ENCODE measurements at places on chromosomes 5 and 9.
A peak's percentile ranks its signal among the peaks of the same experiment; 100 is the strongest.

DNA sequence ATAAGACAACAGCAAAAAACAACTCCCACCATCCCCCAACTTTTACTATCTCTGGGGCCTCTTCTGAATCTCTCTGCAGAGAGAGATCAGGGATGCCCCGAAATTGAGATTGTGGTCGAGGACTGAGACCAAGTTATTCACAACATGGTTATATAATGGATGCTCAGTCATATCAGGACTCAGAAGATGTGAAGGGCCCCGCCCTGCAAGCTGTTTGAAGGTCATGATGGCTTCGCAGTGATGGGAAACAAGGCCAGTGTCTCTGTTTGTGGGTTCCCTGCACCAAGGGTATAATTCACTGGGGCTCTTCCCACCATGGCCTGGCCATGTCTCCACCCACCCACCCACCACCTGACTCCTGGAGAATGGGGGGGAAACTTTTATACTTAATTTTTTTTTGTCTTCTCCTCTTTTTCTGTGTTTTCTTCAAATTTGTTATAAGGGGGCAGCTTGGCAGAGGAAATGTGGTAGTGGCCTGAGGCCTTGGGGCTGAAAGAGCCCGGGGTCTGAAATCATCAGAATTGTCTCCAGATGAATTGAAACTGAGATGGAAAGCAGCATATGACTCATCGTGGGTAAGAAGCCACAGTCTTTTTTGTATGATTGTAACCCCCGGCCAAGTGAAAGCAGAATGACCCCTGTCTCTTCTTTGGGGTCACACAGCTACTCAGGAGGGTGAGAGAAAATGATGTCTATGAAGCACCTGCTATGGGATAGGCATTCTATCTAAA, 15.0 kb upstream of the TEX48 start:
- H3K27ac ChIP-seq = peak overlapping the region; percentile 86
- H3K36me3 ChIP-seq = peaks cover 5% of the 10 kb centered on the region
- H3K4me1 ChIP-seq = peaks cover 33% of the 10 kb centered on the region
- no peaks in the 10 kb centered on the region for H3K27me3 ChIP-seq

DNA sequence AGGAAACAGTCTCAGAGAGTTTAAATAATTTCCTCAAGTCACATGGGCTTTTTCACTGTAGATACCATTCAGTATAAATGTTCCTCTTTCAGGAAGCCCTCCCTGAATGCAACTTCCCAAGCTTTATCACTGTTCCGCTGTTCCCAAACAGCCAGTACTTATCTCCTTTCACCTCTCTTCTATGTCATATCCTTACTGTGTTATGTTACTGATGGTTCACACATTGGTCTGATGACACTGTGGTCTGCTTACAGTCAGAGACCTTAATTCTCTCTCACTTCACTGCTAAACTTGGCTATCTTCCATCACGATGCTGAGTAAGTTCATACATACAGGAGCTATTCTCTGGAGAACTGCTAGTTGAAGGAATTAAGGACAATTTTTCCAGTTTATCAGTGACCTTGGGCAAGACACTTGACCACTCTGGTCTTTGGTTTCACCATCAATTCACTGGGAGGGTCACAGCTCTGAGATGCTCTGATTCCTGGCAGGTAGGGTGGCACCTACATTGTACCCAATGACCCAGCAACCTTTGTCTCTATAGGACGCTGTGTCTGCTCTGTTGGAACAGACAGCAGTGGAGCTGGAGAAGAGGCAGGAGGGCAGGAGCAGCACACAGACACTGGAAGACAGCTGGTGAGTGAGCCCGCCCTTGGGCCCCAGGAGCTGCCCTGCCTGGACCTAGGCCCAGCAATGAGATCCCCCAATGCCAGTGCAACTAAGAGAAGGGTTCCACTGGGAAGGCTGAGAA, 42.1 kb upstream of the RARS1 start:
- H3K36me3 ChIP-seq = peaks cover 2% of the 10 kb centered on the region
- H3K4me1 ChIP-seq = no peaks in the 10 kb centered on the region
- H3K4me3 ChIP-seq = no peak overlapping the region

DNA sequence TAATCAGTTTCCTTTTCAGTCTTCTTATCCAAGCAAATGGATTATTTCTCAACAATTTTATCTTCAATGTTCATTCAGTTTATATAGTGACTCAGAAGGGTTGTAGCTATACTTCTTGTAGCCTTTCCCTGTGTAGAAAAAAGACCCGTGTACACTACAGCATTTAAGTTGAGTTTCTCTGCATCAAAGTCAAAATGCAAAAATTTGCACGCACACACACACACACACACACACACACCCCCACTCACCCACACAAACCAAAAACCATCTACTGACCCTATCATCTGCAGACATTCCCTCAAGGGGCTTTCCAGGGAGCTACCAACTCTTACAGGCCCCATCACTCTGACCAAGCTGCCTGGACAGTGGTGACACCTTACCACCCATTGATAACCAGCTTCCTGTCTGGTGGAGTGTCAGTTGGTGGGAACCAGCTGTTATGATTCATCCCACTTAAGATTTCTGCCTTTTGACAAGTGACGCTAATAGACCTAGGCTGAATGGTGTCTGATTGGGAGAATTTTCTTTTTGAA, 12.2 kb upstream of the ELL2 start:
- peaks cover 5% of the 10 kb centered on the region for H3K36me3 ChIP-seq
- H3K27ac ChIP-seq = peak overlapping the region; percentile 87
- H3K4me3 ChIP-seq = no peak overlapping the region
- H3K27me3 ChIP-seq = peaks cover 16% of the 10 kb centered on the region
- H3K4me1 ChIP-seq = peaks cover 7% of the 10 kb centered on the region

DNA sequence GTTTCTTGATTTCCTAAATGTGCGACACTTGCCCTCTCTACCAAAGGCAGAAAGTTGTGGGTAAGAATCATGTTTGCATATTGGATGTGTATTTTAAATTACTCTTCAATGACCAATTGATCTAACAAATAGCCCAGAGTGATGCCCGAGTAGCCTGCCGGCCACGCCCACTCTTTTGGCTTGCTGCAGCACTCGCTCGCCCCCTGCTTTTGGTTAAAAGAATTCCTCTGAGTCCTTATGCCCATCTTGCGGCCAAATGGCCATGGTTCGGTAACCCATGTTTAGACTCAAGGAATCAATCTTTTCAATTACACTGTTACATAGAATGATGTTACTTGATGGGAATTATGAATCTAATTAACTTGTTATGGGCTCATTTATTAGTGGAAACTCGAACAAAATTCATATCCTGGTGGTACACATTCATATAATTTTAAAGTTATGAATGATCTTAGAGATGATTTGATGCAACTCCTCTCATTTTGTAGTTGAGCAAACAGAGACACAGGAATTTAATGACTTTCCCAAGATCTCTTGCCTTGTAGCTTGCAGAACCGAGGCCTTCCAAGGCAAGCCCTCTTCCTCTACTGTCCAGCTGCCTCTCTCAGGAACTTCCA, 36.5 kb downstream of the PPIC start:
- H3K4me3 ChIP-seq = no peak overlapping the region
- H3K27me3 ChIP-seq = no peaks in the 10 kb centered on the region
- no peak overlapping the region for H3K27ac ChIP-seq

DNA sequence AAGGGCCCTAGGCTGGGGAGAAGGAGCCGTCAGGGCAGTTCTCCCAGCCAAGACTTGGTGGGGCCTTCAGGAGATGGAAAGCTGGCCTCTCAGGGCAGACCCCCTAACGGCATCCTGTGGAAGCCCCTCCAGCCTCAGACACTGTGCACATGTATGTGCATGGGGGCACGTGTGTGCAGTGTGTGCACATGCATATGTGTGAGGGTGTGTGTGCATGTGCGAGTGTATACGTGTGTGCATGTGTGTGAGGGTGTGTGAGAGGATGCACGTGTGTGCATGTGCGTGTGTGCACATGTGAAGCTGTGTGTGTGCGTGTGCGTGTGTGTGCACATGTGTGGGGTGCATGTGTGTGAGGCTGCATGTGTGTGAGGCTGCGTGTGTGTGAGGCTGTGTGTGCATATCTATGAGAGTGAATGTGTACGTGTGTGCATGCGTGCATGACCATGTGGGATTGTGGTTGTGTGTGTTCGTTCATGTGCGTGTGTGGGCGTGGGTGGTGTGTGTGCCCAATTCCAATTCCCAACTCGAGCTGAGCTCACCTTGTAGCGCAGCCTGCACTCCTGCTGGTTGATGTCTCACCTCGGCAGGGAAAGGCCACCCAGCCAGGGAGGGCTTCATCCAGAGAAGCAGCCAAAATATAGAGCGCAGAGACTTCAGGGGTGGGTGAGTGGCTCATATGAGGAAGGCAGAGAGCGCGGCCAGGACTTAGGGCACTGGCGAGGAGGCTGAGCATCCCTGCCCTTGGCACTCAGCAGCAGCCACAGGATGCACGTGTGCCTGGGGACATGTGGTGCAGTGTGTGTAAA, 142.7 kb upstream of the PPP1R26 start:
- H3K36me3 ChIP-seq = no peaks in the 10 kb centered on the region
- no peaks in the 10 kb centered on the region for H3K27me3 ChIP-seq
- no peak overlapping the region for H3K4me3 ChIP-seq
- no peak for DNase-seq
- H3K27ac ChIP-seq = no peak overlapping the region

DNA sequence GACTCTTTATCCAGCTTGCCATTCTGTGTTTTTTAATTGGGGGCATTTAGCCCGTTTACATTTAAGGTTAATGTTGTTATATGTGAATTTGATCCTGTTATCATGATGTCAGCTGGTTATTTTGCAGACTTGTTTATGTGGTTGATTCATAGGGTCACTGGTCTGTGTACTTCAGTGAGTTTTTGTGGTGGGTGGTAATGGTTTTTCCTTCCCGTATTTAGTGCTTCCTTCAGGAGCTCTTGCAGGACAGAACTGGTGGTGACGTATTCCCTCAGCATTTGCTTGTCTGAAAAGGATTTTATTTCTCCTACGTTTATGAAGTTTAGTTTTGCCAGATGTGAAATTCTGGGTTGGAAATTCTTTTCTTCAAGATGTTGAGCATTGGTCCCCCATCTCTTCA, 381.1 kb downstream of the MAN2A1 start:
- H3K27me3 ChIP-seq = peaks cover 30% of the 10 kb centered on the region
- H3K4me3 ChIP-seq = no peak overlapping the region
- DNase-seq = no peak
- no peaks in the 10 kb centered on the region for H3K36me3 ChIP-seq

- no peak overlapping the region for H3K4me3 ChIP-seq
- H3K27me3 ChIP-seq = no peaks in the 10 kb centered on the region
- peaks cover 2% of the 10 kb centered on the region for H3K36me3 ChIP-seq
- no peaks in the 10 kb centered on the region for H3K4me1 ChIP-seq
Measured at GRCh38 chr9:25094518-25094917, 548.8 kb upstream of the IZUMO3 start.

GRCh38 chr9:109956717-109957440, 176.9 kb downstream of the PALM2AKAP2 start:
- no peak overlapping the region for H3K27ac ChIP-seq
- peaks cover 43% of the 10 kb centered on the region for H3K27me3 ChIP-seq
- H3K4me1 ChIP-seq = no peaks in the 10 kb centered on the region
- DNase-seq = no peak

DNA sequence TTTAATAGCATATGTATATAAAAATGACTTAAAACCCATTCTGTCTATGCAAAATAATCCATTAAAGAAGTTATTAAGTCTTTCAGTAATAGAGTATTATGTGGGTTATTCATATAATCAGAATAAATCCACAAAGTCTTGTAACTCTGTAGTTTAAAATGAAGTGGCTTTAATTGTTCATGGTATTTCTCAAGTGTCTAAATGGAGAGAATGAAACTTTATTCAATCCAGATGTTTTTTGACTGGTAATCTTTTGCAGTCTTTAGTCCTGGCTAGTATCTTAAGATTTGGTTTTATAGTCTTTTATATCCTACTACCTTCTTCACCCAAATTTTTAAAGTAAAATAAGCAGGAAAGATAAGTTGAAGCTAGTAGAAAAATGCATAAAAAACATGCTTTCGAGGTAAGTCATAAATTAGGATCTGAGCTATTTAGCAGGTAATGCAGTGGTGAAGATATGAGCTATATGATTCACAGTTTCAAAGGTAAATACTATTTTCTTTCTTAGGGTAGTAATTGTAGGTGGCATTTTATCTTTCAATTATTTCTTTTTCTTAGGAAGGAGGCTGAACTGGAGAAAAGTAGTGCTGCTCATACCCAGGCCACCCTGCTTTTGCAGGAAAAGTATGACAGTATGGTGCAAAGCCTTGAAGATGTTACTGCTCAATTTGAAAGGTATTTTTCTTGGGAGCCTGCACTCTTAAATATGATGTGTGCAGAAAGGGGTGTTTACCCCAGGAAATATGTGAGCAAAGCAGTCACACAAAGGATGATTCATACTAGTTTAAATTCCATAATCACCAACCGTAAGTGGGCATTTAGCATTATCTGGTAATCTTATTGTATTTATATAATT, 17.9 kb downstream of the HMMR start:
- H3K27ac ChIP-seq = peak overlapping the region; percentile 7
- no peaks in the 10 kb centered on the region for H3K4me1 ChIP-seq
- H3K36me3 ChIP-seq = peaks cover 3% of the 10 kb centered on the region

GRCh38 chr5:53946405-53947100, 363.8 kb downstream of the ARL15 start:
- H3K4me3 ChIP-seq = no peak overlapping the region
- DNase-seq = no peak
- peaks cover 26% of the 10 kb centered on the region for H3K4me1 ChIP-seq
- peaks cover 1% of the 10 kb centered on the region for H3K36me3 ChIP-seq
- H3K27ac ChIP-seq = no peak overlapping the region

- H3K27me3 ChIP-seq = peaks cover 18% of the 10 kb centered on the region
- H3K4me1 ChIP-seq = no peaks in the 10 kb centered on the region
- H3K4me3 ChIP-seq = no peak overlapping the region
Measured at GRCh38 chr5:59065554-59065953, 482.7 kb downstream of the RAB3C start.

DNA sequence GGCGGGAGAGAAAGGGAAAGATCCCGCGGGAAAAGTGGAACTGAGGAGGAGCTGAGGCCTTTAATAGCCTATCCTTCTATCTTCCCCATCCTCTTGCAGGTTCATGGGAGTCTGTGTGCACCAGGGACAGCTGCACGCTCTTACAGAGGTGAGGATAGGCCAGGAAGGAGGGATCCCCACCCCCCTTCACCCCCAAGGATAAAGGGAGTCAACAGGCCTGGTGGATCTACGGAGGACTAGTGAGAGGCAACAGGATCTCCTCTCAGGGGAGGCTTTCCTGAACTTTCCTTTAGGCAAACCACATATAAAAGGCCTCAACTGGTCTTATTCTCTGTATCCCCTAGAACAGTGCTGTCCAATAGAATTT, 1.1 kb downstream of the TESK1 start:
- peak overlapping the region; percentile 79 for H3K4me3 ChIP-seq
- DNase-seq = no peak
- H3K4me1 ChIP-seq = peaks cover 44% of the 10 kb centered on the region
- peaks cover 13% of the 10 kb centered on the region for H3K36me3 ChIP-seq
- H3K27me3 ChIP-seq = no peaks in the 10 kb centered on the region

GRCh38 chr5:133111299-133111698, 59.5 kb downstream of the HSPA4 start:
- peak overlapping the region; percentile 13 for H3K27ac ChIP-seq
- no peak overlapping the region for H3K4me3 ChIP-seq
- H3K36me3 ChIP-seq = no peaks in the 10 kb centered on the region
- DNase-seq = peak; percentile 71
- peaks cover 25% of the 10 kb centered on the region for H3K4me1 ChIP-seq

- H3K27ac ChIP-seq = no peak overlapping the region
- no peak for DNase-seq
- peaks cover 52% of the 10 kb centered on the region for H3K36me3 ChIP-seq
- H3K4me3 ChIP-seq = no peak overlapping the region
Measured at GRCh38 chr5:141529873-141530272, 41.0 kb downstream of the PCDHGC5 start.

- no peaks in the 10 kb centered on the region for H3K27me3 ChIP-seq
- H3K36me3 ChIP-seq = peaks cover 37% of the 10 kb centered on the region
- peaks cover 67% of the 10 kb centered on the region for H3K4me1 ChIP-seq
- H3K27ac ChIP-seq = peak overlapping the region; percentile 100
Measured at GRCh38 chr5:96807075-96807654, 580 bp downstream of the ERAP1 start.

- H3K4me1 ChIP-seq = no peaks in the 10 kb centered on the region
- no peaks in the 10 kb centered on the region for H3K36me3 ChIP-seq
- H3K27ac ChIP-seq = no peak overlapping the region
Measured at GRCh38 chr9:138103111-138103848, 225.7 kb downstream of the CACNA1B start.

Measured in central memory CD8-positive, alpha-beta T cell (primary cell).